Cardiac ventricle fibroblast (primary cell): ENCODE measurements at places on chromosomes 7 and 10. TPM values are rescaled to one million over a fixed set of nuclear protein-coding genes. Genes with fewer than 3 reads are reported as not detected.

The CYP2W1 gene
- total RNA-seq: not detected in 2 replicates

The NEUROG3 gene
- not detected in 2 replicates for total RNA-seq

The SPAM1 gene
- total RNA-seq: not detected in 2 replicates

The MMD2 gene
- total RNA-seq: not detected in 2 replicates

The CDK1 gene
- total RNA-seq: 4.6 and 5.2 TPM in 2 replicates

The DOCK1 gene
- total RNA-seq: 37.8 and 38.4 TPM in 2 replicates

The HOXA3 gene
- 0.10 TPM in 1 of 2 replicates, not detected in the other for total RNA-seq

The PODXL gene
- total RNA-seq: 2.5 and 3.7 TPM in 2 replicates

The MRLN gene
- not detected in 2 replicates for total RNA-seq
